Chondrocyte (in vitro differentiated cells): ENCODE measurements at places on chromosomes 4 and X. TPM values are rescaled to one million over a fixed set of nuclear protein-coding genes. Genes with fewer than 3 reads are reported as not detected.

DNA sequence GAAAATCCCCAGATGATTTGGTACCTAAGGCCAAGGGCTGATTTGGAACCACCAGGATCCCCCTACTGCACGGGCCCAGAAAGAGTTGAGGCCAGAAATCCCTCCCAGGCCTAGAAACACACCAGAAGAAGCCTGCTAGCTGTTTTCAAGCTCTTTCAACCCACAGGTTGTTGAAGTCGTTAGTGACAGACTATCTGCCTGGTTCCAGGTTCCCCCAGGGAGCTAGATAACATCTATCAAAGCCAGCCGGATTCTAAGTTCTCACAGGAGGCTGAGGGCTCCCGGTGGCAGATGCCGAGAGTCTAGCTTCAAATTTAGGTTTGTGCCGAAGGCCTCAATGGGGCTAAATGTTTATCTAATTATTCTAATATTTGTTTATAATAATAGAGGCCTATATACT lies 132.0 kb upstream of the ATP6AP2 start:
- no peak for DNase-seq

DNA sequence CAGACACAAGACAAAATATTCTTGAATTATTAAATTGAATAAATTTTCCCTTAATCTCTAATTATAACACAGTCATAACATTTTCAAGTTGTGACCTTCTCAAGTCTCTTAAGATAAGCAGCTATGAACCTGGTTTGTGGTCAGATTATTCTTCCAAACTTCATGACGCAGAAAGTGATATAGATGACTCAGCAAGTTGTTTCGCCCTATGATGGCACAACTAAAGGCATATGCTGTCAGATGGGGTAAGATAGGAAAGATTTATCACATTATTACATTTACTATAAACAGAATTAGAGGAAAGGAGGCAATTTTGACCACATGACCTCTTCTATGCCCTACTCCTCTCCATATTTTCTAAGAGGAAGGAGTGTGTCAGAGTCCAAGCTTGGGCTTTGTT lies 4.6 kb upstream of the DCAF12L2 start:
- no peak for DNase-seq

DNA sequence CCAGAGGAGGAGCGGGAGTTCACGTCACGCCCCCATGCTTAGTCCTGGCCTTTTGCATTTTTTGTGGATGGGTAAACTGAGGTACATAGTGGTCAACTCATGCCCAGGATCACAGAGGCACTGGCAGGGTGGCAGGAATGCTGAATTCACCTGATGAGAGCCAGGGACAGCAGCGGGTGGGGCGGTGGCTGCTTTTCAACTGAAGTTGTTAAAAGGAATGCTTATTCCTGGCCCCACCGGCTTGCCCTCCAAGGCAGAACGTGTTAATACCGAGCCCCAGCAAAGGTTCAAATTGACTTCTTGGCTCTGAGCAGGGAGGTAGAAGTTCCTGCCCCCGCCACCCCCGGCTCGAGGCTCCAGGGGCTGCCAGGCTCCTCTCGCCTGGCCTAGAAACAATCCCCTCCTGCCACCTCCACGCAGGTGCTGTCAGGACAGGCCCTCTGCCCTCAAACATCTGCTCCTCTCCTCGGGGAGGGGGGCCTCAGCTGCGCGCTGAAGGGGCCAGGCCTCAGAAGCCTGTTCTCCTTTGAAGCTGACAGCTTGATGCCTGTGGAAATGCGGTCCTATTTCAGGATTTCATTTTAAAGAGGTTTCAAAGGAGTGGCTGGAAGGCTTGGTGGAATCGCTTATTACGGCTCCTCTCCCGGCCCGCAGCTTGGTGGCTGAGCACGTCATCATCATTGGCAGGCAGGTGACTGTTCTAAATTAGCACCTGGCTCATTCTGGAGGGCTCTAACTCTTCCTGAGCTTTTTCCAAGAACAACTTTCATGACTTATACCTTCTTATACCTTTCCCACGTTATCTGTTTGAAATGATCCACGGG lies 93.0 kb downstream of the PHKA2 start:
- no peak for DNase-seq

DNA sequence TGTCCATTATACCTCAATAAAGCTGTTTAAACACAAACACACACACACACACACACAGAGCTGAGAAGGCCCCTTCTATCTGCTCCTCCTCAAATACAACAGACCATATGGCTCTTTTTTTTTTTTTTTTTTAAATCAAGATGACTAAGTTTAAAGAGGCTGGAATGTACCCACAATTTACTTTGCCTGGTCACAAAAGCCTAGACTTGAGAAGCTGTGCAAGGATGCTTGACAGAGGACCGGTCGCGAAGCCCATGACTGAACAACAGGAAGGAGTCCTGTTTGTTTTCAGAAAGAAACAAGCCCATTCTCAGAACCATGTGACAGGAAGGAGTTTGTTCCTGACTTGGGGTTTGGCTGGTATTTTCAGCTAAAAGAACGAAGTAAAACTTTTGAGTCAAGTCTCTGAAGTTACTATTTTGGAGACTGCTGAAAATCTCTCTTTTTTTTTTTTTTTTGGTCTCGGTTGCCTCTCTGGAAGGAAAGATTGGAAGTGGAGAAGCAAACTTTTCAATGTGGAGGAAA lies 650.9 kb upstream of the TENM3 start:
- DNase-seq: no peak

DNA sequence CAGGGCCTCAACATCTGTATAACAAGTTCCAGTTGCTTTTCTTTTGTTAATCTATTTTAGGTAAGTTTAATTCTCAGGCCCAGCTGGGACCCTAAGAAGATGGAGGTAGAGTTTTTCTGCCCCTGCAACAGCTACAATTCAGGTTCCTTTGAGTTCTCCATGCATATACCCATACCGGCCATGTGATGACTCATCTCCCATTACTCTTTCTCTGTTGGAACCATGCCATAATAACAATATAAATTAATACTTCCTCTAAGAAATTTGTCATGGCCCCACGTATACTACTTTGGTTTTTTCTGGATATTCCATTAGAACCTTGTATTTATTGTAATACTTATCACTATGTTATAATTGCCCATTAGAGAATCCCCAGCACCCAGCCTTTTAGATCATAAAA lies 1.3 kb upstream of the INTU start:
- no peak for DNase-seq

DNA sequence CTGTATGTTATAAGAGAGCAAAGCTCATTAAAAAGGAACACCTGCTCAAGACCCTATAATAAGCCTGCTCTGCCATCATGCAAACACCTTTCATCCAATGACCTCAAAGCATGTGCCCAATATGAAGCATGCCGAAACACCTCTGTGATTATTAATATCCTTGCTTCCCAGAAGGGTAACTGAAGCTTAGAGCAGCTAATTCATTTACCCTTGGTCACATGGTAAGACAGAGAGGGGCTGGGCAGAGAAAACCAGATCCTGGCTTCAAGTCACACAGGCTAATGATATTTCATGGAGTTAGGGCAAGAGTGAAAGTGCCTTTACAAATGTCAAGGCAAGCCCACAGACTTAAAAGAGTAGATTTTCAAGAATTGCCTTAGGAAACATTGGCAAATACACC lies 5.6 kb downstream of the AMOT start:
- no peak for DNase-seq

DNA sequence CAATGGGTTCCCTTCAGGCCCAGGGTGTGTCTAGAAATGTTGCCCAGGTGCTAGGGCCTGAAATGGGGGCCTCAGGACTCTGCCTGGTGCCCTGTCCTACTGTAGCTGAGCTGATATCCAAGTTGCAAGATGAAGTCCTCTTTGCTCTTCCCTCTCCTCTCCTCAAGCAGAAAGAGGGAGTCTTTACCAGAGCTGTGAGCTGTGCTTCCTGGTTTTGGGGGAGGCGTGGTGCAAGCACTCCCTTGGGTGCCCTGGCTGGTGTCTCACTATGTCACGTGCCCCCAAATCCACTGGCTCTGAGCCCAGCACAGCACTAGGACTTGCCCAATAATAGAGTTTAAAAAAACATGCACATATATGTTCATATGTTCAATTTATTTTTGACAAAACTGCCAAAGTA lies 29.3 kb upstream of the CT47A1 start:
- no peak for DNase-seq

- DNase-seq: no peak
Observed at GRCh38 chr4:31085689-31086088, 365.5 kb downstream of the PCDH7 start.

DNA sequence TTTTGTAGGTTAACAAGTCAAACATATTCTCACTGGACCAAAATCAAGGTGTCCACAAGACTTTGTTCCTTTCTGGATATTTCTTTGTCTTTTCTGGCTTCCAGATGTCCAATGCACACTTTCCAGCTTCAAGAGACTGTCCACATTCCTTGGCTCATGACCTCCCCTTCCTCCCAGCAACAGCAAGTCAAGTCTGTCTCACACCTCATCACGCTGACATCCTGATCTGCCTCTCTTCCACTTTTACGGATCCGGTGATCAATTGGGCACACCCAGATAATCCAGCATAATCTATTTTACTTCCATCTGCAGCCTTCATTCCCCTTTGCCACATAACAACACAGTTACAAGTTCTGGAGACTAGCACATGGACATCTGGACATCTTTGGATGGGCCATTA lies 9.6 kb downstream of the TIFA start:
- no peak for DNase-seq

GRCh38 chrX:70664726-70665125 lies 220.1 kb downstream of the DLG3 start:
- DNase-seq: no peak

- no peak for DNase-seq
Observed at GRCh38 chrX:97294041-97294440, 410.3 kb downstream of the RPA4 start.

DNA sequence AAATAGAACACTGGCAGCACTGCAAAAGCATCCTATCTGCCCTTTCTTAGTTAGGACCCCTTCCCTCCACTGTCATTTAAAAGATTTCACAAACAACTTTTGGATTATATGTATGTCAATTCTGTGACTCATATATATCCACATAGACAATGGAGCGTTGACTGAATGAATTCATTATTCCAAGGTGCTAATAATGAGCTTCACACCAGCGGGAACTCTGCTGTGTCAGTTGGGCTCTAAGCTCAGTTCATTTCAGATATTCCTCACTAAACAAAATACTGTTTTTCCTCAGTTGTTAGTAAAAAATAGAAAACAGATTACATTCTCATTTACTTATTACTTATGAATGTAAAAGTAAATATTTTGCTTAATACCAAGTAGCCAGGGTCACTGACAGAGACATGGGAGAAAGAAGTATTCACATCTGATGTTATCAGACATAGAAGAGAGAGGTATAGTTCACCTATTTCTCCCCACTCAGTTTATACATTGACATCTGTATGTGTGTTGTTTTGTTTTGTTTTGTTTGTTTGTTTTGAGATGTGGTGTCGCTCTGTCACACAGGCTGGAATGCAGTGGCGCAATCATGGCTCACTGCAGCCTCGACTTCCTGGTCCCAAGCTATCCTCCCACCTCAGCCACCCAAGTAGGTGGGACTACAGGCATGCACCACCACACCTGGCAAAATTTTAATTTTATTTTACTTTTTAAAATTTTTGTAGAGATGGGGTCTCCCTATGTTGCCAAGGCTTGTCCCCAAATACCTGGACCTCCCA lies 10.9 kb downstream of the NFKB1 start:
- no peak for DNase-seq

DNA sequence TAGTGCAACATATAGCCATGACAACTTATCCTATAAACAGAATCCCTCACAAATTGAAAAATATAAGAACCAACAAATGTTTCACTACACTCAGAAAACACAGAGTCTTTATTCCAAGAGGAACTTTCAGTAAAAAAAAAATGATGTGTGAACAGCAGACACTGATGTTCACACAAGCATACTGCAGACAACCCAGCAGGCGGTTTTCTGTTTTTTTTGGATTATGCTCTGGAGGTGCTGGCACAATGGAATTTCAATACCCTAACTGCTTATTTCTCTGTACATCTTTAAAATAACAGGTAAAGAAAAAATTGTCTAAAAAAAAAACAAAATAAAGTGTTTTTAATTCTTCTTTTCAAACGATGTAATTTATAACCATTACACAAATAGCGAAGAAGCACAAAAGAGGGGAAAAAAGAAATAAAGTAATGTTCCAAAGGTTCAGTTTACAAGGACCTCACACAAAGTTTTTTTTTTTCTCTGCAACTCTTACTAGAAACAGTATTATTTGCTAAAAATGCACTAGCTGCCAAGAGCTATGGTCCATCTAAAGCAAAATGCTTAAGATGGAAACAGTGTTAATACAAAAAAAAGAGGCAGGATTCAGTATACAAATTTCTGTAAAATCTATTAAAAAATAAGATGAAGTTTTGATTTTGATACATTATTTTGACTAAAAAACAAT lies 55.3 kb downstream of the ANAPC10 start:
- no peak for DNase-seq

DNA sequence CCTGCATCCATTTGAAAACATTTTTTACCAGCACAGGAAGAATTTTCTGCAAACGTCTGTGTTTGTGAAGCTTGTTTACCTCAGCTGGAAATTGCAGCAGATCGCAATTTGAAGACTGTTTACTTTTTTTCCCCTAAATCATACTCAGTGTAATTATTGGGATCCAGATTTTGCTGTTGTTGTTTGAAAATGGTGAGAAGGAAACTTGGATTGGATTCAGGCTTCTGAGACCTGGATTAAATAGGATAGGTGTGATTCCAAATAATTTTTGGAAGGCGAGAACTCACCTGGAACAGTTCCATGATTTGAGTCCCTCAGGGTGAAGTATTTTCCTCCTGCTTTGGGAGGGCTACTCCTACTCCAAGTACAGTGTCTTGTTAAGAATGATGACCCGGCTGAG lies 279.8 kb downstream of the STIM2 start:
- no peak for DNase-seq

DNA sequence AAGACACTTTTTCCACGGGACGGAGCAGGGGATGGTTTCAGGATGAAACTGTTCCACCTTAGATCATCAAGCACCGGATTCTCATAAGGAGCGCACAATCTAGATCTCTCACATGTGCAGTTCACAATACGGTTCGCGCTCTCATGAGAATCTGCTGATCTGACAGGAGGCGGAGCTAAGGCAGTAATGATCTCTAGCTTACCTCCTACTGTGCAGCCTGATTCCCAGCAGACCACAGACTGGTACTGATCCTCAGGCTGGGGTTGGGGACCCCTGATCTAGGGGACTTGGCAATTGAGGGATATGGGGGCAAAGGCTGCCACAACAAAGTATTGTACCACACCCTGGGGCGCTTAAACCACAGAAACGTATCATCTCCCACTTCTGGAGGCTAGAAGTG lies 25.7 kb downstream of the ZNF185 start:
- no peak for DNase-seq

DNA sequence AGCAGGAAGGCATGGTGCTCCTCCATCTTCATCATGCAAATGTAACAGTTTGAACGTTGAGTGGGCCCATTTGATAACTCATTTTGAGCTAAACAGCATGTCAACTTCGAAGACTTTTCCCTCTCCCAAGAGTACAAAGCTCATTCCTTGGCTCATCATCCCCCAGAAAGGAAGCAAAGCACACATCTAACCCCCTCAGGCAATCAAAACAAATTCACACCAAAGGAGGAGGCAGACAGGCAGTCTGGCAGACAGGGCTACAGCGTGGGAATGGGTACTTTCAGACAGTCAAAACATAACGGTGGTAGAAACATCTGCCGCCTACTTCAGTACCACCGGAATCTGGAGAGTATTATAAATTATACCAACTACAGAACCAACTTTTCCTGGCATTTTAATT lies 81.7 kb downstream of the PCDH19 start:
- DNase-seq: no peak

Gene ARL9
- 0.26 to 0.57 TPM (median 0.41 TPM) in 3 replicates for total RNA-seq

Gene TAF7L
- 0.21 to 0.39 TPM (median 0.30 TPM) in 3 replicates for total RNA-seq

Gene FREM3
- total RNA-seq: not detected in 3 replicates

Gene CAMK2D
- 69.2 to 76.8 TPM (median 73.7 TPM) in 3 replicates for total RNA-seq

Gene KDM6A
- total RNA-seq: 13.6 to 16.8 TPM (median 14.4 TPM) in 3 replicates

Gene CMC4
- 6.7 to 8.0 TPM (median 7.7 TPM) in 3 replicates for total RNA-seq

Gene SRPX
- 33.5 to 35.8 TPM (median 34.2 TPM) in 3 replicates for total RNA-seq

Gene TTC29
- 0.20 to 0.41 TPM (median 0.22 TPM) in 3 replicates for total RNA-seq

Gene NMU
- total RNA-seq: 0.80 to 1.5 TPM in 2 of 3 replicates, not detected in the other

Gene GABRA4
- total RNA-seq: not detected in 3 replicates
